Stimulated activated CD4-positive, alpha-beta T cell treated with anti-CD3 and anti-CD28 coated beads, Interleukin-4, amount 100 ng/mL, for 1 hour (primary cell): ENCODE measurements at places on chromosomes 5 and 9.

DNA sequence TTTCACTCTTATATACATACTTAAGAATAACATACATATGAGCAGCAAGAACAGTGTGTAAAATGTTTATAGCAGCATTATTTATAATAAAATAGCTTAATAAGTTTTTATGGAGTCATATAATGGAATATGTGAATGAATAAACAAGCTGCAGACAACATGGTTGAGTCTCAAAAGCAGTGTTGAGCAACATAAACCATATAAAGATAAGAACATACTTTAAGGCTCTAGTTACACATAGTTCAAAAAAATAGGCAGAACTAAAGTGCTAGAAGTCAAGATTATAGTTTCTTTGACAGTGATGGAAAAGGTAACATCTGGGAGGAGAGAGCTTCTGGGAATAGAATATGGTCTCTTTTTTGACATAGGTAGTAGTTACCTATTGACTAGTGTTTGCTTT lies 53.7 kb upstream of the ADAMTS19 start:
- DNase-seq: no peak

GRCh38 chr9:121914604-121915303 lies 178.4 kb downstream of the TTLL11 start:
- DNase-seq: no peak

DNA sequence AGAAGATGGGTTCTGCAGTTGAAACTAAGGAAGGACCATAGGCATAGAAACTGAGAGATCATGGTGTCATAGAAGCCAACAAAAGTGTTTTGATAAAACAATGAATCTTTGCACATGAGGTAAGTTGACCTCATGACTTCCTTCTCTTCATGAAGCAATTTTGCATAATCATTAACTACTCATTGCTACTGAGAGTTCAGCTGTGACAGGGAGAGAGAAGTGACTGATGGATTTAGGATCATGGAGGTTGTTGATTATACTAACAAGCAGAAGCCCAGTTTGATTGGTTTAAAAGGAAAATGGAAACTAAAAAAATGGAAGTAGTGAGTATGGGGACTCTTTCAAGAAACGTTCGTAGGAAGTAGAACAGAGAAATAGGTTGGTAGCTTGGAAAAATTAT lies 51.2 kb downstream of the PARP8 start:
- DNase-seq: no peak

- DNase-seq: no peak
These were observed 41.5 kb downstream of the NIPSNAP3B start for GRCh38 chr9:104805441-104805840.

GRCh38 chr5:78923622-78923970 lies 61.5 kb downstream of the ARSB start:
- no peak for DNase-seq

DNA sequence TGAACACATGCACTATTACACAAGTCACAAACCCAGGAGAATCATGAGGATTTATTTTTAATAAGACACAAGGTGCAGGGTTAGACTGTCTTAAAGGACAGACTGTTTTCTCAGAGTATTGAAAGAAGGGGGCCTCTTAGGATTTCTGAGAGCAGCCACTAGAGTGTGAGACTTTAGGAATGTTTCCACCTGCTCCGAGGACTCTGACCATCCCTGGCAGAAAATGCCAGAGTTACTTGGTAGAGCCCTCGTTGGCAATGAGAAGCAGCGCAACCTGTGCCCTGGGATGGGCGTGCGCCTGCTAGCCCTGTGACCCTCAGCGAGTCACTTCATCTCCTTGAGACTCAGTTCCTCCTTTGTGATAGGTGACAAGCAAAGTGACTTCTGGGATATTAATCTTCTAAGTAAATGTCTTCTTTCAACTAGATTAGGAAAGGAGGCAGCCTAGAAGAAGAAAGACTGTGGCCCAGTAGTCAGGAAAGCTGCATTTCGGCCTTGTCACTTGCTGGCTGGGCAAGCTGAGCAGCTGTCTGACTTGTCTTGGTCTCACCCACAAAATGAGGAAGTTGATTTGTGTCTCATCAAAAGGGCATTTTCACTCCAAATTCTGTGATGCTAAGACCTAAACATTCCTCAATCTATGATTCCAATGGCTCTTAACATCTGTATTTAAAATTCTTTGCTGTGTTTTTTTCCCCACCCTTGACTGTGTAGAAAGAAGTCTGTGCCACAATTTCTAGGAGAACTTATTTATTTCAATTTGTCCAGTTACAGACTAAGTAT lies 60.5 kb downstream of the PTCD2 start:
- no peak for DNase-seq

DNA sequence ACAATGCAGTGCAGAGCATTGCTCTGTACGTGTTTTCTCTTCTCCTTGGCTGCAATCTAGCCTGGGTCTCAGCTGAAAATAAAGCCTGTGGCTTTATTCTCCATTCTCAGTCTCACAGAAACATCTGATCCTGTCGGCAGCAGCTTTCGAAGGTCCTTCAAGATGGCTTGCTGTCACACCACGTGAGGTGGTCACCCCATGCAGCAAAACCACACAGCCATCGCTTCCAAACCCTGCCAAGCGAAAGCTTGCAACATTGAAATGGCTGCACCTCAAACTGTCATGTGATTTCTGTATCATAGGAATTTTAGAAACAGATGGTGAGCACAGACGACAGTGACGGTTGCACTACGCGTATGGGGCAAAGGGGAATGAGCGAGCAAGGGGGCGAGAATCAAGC lies 98.5 kb upstream of the SMARCA2 start:
- no peak for DNase-seq

DNA sequence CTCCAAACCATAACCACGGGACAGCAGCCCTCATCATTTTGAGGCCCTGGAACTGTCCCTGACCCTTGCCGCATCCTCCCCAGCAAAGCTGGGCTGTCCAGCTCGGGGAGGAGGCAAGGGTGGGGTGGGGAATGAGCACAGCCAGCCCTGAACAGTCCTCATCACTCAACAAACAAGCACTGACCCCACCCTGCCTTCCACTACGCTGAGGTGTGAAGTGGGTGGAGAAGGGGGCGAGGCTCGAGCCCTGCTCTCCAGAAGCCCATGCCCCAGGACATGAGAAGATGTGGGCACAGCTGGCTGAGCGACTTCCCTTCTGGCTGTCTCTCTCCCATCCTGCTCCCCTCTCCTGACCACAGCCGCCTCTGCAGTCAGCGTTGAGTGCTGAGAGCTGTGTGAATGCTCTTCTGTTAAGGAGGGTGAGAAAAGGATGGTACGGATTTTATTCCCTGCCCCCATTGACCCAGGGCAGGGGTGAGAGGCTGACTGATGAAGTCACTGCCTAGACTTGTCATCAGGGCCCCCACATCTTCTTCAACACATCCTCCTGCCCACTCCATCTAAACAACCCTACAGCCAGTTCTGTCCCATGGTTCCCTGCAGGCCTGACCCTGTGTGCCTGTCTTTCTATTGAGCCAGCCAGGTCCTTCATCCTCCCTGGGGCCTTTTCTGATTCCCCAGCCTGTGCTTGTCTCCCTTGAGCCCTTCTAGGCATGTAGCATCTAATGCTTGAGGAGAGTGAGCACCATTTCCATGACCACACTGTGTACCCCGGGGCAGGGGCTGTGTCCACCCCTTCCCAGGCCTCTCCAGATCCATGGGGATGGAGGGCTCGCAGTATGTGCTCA lies 276.0 kb downstream of the FSTL4 start:
- no peak for DNase-seq
